HepG2 (cell line): ENCODE measurements at places on chromosomes 5 and 9. TPM values are rescaled to one million over a fixed set of nuclear protein-coding genes. Genes with fewer than 3 reads are reported as not detected.

- no peak overlapping the region for H3K27ac ChIP-seq
- H3K27me3 ChIP-seq = peaks cover 63% of the 10 kb centered on the region; the same call in 2 of the 3 replicates
- no peak for DNase-seq
- no peaks in the 10 kb centered on the region for H3K36me3 ChIP-seq
- no peak overlapping the region for H3K4me3 ChIP-seq
- H3K4me1 ChIP-seq = no peaks in the 10 kb centered on the region
Observed at GRCh38 chr9:135043345-135043744, 44.1 kb upstream of the OLFM1 start.

The GFPT2 gene
- total RNA-seq = 0.10 and 0.18 TPM in 2 replicates

DNA sequence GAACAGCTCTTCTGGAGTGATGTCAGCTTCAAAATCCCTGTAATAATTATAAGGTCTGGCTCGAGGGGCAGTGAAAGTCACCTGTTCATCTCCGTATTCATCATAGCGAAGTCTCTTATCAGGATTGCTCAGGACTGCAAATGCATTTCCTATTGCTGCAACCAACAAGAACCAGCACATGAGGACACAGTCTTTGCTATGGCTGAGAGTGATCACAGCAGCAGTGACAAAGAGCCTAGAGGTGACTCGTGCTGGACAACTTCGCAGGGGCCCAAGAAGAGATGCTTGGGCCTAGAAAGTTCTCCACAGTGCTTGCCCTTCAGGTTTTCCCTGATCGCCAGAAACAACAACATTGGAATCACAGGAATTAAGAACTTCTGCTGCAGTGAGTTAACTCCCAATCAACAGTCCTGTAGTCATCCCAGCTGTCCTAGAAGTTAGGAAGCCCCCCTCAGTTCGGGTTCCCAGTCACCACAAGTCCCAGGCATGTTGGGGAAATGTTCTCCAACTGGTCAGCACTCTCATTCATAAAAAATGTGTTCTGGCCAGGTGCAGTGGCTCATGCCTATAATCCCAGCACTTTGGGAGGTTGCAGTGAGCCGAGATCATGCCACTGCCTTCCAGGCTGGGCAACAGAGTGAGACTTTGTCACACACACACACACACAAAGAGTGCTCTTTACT, 13.0 kb downstream of the DNAJC18 start:
- H3K36me3 ChIP-seq = peaks cover 6% of the 10 kb centered on the region; the same call in 1 of the 3 replicates
- no peak for DNase-seq
- H3K4me3 ChIP-seq = no peak overlapping the region
- no peaks in the 10 kb centered on the region for H3K27me3 ChIP-seq
- H3K27ac ChIP-seq = no peak overlapping the region

The EGFL7 gene
- total RNA-seq = 0.20 TPM in 1 of 2 replicates, not detected in the other

The PCDHA6 gene
- total RNA-seq = not detected in 2 replicates

- H3K36me3 ChIP-seq = no peaks in the 10 kb centered on the region
- no peak overlapping the region for H3K4me3 ChIP-seq
- no peaks in the 10 kb centered on the region for H3K4me1 ChIP-seq
- H3K27ac ChIP-seq = no peak overlapping the region
Observed at GRCh38 chr9:24832307-24832706, 286.6 kb upstream of the IZUMO3 start.

GRCh38 chr9:113219969-113220368, 1.1 kb downstream of the FKBP15 start:
- H3K27ac ChIP-seq = peak overlapping the region; percentile 78
- H3K4me1 ChIP-seq = peaks cover 40% of the 10 kb centered on the region
- no peak for DNase-seq
- H3K27me3 ChIP-seq = peaks cover 3% of the 10 kb centered on the region; the same call in 1 of the 3 replicates
